ENCODE measurements at places on chromosomes 12 and 14.

DNA sequence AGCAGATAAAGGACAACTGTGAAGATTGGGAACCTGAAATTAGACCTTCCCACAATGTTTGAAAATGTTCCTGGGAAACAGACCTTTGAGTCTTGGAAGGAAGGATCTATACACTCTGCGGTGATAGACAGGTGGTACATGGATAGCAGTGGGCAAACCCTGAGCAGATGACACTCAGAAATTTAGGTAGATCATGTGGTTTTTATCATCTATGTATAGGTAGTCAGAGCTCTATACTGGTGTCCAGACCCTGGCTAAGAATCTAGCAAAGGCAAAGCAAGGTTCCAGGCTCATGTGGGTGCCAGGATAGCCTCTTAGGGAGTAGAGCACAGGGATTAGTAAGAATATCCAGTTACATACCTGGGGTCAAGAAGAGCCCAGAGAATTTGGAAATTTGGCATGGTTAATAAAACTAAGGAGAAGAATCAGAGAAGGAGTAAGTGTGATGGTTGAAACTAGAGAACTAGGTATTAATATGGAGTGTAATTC is 331.2 kb upstream of the FBXO33 start:
- DNase-seq: no peak

- peak; percentile 69 for DNase-seq
Observed at GRCh38 chr12:92363295-92364146, 217.9 kb upstream of the BTG1 start.

DNA sequence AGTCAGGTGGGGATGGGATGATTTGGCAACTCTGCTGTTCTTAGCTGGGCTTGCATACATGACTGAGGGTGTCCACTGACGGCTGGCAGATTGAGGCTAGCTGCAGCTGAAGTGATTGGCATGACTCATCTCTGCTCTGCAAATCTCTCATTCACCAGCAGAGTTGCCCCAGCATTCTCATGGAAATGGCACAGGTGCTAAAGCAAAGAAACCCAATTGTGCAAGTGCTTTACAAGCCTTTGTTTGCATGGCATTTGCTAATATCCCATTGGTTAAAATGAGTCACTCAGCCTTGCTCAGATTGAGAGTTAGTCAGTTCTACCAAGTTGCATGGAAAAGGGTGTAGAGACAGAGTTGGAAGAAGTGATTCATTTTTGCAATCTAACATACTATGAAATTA is 389.7 kb upstream of the FAR2 start:
- DNase-seq: peak; percentile 4

DNA sequence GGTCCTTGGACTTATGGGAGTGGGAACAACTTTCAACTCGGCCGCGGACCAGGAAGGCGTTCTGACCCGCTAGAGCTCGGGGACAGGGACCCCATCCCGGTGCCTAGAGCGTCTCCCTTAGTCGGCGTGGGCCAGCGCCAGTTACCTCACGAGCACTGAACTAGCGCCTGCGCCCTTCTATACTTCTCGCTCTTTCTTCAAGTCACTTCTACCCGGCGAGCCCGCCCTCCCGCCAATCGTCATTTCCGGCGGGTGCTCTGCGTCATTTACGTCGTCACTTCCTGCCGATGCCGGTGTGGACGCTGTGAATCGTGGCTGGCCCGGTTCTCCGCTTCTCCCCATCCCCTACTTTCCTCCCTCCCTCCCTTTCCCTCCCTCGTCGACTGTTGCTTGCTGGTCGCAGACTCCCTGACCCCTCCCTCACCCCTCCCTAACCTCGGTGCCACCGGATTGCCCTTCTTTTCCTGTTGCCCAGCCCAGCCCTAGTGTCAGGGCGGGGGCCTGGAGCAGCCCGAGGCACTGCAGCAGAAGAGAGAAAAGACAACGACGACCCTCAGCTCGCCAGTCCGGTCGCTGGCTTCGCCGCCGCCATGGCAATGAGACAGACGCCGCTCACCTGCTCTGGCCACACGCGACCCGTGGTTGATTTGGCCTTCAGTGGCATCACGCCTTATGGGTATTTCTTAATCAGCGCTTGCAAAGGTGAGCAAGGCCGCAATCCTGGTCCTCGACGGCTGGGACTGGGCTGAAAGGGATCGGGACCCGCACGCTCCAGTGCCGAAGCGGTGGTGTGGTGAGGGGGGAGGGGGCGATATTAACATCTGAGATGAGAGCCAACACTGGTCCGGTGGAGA is at the start of gene STRAP:
STRAP (plus strand) TSS at position 270 of the 854 bp plus-strand sequence; CDS start at position 591, 321 bp downstream.
- peak; percentile 97 for DNase-seq

- peak; percentile 94 for DNase-seq
Observed at GRCh38 chr12:55996715-55997534, at the start of gene SUOX. SUOX (plus strand) TSS chr12:55997276; CDS start chr12:56002222, 4,946 bp downstream.

- DNase-seq: no peak
Observed at GRCh38 chr12:7634561-7634960, 31.1 kb downstream of the APOBEC1 start.

GRCh38 chr12:112091563-112091962 is 17.0 kb downstream of the NAA25 start:
- DNase-seq: no peak

DNA sequence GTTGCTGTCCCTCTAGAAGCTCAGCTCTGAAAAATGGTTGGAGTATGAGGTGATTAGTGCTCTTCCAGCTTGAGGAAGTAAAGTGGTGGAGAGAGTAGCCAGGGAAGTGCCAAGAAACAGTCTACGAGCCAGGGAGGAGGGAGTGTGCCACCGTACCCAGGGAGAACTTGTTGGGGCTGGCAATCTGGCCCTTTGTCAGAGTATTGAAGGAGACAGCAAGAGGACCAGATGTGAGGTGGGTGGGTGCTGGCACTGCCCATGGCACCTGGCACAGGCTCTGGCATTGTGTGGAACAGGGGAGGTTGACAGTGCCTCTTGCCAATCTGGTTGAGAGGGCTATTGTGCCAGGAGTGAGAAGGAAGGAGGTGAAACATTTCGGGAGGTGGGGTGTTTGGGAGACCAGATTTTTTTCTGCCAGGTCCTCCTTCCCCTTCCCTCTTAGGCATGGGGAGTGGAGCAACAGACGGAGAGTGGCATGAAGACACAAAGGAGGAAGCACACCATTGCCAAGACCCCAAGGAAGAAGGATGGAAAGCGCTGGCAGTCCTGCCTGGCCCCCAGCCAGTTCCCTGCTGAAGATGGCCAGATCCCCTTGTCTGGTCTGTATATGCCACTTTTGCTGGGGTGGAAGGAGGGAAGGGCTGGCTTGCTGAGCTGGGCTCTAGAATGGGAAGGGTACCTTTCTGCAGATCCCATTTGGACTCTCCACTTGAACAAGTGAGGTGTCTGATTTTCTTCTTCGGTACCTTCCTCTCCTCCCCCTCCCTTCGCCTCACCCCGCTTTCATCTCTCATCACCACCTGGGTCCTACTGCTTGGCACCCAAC is 37.5 kb downstream of the ZFHX2 start:
- DNase-seq: no peak

DNA sequence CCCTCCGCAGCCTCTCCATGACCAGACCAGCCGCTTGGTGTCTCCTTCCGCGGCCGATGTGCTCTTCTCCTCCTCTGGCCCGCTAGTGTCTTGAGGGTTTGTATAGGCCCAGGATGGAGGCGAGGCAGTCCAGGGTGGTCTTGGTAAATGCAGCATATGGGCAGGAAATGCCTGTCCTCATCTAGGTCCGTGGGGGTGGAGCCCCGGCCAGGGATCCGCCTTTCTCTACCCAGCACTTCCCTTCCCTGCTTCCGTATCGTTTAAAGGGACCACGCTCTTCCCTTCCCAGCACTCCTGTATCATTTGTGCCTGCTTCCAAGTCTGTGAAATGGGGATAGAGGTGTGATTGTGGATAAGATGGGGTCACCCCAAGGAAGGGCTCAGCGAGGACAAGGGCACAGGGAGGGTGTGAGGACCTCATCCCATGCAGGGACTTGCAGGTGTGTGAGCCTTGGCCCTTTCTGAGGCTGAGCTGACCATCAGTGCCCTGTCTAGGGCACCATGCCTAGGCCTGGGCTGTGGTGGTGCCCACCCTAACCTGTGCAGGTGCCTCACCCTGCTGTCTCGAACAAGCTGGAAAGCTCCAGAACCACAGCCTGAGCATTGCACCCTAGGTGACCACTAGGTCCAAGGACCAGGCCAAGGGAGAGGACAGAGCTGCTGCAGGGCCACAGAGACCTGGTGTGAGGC is 326.8 kb upstream of the RTL1 start:
- peak; percentile 18 for DNase-seq

DNA sequence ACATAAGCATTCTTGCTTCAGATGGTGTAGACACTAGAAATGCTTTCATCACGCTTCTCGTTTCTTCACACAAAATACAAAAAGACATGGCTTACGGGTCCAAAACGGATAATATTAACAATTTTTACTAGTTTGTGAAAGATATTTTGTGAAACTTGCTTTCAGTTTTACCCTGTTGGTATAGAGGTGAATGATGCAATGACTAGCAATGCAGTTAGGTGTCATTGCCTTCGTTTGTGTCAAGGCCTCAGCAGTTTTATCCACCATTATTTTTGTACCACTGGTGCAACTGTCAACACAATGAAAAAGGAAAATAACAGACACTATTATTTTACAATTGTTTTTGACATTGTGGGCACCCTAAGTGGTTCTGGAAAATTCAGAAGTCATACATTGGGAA is 323.0 kb downstream of the FLRT2 start:
- DNase-seq: peak; percentile 28

- no peak for DNase-seq
Observed at GRCh38 chr14:96051642-96052540, 12.7 kb downstream of the C14orf132 start.

DNA sequence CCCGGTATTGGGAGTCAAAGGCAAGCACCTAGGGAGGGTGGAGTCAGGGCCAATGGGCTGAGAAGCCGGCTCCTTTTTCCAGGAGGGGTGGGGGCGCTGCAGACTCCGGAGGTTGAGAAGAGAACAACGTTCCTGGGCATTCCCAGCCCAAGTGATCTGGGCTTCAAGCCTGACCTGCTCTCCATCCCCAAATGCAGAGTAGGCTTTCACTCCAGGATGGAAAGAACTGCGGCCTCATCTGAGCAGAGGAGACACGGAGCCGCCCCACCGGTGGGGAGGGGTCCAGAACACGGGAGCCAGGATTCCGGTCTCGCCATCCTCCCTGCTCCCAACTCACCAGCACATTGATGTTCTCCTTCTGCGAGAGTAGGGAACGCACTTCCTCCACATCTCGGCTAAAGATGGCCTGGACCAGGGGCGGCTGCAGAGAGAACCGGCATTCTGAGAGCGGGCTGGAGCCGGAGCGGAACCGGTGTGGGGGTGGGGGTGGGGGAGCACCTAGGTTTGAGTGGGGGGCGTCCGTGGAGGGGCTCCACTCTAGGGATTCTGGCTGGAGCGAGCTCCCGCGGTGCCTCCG is 605 bp downstream of the ANKRD52 start:
- DNase-seq: peak; percentile 21

- no peak for DNase-seq
Observed at GRCh38 chr12:108254517-108255251, 84.4 kb downstream of the CMKLR1 start.

- no peak for DNase-seq
Observed at GRCh38 chr12:10293570-10294227, 14.0 kb upstream of the KLRD1 start.

DNA sequence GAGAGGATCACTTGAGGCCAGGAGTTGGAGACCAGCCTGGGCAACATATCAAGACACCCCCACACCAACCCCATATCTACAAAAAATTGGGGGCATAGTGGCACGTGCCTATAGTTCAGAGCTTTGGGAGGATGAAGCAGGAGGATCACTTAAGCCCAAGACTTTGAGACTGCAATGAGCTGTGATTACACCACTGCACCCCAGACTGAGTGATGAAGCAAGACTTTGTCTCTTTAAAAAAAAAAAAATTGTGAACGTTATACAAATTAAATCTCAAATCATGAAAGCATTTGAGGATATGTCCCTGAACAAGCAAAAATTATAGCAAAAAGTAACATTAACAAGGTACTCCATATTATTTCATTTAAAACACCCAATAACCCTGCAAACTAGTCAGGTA is 2.9 kb downstream of the LRP6 start:
- DNase-seq: no peak

GRCh38 chr14:42378274-42378673 is 771.6 kb downstream of the LRFN5 start:
- no peak for DNase-seq

DNA sequence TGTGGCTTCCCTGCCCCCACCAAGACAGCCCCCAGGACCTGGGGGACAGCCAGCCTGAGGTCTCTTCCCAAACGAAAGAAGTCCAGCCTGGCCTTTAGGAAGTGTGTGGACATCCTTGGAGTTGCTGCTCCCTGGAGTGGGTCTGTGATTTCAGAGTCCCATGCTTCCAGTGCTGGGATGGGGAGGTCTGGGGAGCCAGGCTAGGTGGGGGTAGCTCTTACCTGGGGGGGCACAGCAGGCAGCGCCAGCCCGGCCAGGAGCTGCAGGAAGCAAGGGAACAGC is 509 bp downstream of the PGF start:
- DNase-seq: no peak

GRCh38 chr12:53961025-53961761 is 6.5 kb downstream of the HOXC12 start:
- DNase-seq: no peak

DNA sequence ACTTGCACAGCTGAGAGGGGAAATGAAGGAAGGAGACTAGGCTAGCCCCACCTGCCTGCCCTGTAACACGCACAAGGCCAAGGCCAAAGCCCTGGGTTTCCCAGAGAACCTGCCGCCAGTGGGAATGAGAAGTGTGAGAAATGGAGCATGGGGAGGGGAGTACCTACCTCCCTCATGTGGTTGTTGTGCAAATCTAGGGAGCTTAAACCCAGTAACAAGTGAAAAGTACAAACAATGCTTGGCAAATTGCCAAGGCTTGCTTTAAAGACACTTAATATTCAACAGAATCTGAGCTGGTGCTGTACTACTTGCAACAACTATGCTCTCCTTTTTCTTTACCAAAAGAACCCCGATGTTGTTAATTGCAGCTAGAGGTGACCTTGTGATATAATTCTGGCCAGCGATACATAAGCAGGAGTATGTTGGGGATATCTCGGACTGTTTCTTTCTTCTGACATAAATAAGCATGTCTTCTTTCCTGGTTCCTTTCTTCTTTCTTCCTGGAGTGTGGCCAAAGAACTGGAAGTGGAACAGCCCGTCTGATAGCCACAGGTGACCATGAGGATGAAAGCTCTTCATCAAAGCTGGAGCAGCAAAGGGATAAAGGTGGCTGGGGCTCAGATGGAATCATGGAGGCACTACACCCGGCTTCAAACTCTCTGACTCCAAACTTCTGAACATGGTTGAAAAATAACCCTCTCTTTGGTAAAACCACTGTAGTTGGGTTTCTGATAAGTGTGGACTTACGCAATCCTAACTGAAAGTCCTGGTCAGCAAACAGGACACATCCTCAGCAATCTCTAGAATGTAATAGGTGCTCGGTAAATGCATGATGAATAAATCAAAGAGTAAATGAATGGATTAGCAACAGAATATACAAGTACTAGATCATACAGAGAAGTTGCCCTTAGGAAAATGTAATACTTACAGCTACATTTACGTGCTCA is 207.9 kb downstream of the NUAK1 start:
- no peak for DNase-seq

- no peak for DNase-seq
Observed at GRCh38 chr14:68322940-68323620, 469.8 kb downstream of the ZFP36L1 start.

All from fibroblast of skin of abdomen (primary cell).